ENCODE measurements at places on chromosomes 7 and 10.

- DNase-seq, result no peak
Observed at GRCh38 chr7:116500078-116500853, 728 bp downstream of the CAV2 start.

DNA sequence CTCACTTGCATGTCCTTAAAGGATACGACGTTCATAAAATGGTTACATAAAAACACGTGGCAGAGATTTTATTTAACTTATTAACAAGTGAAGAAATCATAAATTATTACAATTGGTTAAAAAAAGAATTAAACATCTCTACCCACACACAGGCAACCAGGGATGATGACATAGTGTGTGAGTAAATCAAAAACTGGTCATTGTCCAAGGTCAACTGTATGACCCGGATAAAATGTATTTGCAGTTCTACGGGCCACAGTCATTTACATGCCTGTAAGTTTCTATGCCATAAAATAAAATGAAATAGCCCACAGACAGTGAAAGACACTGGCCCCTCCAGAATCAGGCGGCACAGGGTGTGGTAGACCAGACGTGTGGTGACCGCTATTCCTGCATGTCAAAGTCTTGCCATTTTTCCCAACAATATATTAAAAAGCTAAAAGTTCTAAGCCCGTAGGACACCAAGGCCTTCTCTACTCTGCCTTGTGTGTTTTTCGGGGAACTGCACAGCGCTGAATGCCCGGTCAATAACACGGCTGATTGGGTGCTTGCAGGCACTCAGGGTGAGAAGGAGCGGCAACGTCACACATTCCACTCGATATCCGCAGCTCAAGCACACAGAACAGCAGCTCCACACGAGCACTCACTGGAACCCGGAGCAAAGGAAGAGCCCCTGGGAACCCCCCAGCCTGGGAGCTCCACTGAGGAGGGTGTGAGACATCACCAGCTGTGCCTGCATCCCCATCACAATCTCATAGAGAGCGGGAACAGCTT, 143.3 kb upstream of the PPP2R2D start:
- no peak for DNase-seq

DNA sequence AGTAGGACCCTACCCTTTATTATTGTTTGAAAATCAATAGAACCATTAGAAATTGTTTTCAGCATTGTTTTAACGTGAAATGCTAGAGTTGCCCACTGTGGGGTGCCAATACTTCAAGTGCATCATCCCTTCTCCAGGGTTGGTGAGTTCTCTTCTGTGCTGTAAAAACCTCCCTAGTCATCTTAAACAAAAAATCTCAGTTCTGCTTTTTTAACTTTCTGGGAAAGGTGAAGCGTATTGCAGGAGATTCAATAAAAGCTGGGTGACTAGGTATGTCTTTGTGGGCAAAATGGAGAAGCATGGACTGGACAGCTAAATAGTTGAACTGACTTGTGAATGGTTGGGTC, 699.1 kb downstream of the SUGCT start:
- no peak for DNase-seq

DNA sequence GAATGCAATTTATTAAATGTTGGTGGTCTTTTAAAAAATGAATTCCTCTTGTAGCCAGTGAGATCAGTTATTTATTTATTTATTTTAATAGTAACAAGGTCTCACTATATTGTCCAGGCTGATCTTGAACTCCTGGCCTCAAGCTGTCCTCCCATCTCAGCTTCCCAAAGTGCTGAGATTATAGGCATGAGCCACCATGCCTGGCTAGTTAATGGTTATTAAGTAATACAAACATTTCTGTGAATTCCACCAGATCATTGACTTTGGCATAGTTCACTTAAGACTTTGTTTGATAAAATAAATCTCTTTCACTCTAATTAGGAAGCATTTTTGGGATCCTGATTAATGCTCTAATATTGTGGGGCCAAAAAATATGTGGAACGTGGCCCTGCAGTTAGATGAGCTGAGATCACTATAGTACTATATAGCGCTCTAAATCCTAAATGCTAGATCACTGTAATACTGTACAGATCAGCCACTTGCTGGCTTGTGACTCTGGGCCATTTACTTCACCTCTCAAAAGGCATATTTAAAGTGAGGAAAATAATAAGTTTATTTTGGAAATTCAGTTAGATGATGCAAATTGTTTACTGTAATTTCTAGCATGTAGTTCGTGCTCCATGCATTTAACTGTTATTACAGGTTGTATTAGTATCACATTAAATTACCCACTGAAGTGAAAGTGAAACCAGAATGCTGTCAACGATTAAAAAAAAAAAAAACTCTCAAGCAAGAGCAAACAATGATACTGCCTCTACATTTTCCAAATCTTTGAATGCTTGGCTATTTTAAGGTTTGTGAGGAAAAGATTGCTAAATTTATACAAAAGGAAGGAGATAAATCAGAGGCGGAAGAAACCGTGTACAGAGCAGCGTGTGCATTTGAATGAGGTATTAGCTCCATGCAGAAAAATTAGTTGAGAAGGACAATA, 15.9 kb upstream of the FAS start:
- no peak for DNase-seq

DNA sequence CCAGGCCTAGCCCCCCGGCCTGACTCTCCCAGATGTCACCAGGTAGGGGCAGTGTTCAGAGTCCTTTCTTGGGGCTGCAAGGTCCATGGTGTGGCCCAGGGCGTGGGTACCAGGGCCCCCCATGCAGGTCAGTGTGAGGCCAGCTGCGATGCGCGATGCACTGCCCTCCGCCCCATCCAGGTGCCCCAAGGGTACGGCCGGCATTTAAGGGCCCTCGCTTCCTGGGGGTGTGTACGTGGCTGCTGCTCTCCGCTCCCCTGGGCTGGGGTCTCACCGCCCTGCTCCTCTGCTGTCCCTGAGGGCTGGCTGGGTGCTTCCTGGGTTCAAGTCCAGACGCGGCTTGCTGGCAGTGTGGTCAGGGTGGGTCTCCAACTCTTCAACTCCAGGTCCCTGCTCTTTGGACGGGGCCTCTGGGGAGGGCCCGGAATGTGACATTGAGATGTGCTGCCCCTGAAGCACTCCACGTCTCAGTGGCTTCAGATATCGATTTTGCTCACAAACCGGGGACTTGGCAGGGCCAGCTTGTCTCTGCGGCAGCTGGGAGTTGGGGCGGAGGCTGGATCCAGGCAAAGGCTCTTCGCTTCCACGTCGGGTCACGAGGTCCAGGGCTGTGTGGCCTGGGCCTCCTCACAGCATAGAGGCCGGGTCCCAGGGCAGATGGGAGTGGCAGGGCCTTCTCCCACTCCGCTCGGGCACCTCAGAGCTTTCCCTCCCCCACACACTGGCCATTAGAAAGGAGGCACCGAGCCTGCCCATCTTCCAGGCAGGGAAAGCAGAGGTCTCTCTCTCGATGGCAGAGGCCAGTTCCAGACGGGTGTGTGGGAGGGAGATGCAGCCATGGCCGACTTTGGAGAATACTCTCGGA, 93.2 kb downstream of the UNCX start:
- no peak for DNase-seq

GRCh38 chr7:80785276-80785675, 133.6 kb downstream of the SEMA3C start:
- DNase-seq, result no peak

DNA sequence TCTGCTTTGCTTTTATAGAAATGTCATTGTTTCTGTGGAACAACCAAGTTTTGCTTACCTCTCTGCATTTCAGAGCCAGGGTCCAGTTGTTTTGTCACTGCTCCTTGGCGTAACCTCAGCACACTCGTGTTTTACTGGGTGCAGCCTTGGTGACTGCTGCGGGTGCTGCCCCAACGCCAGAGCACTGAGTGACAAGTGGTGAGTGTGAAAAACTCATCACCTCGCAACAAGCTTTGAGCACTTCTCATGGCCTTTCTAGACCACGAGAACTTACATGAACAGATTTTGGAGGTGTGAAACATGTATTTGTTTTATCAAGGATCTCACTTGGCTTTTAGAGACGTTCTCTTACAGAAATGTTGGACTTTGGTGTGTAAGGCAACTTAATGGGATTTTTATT, 31.0 kb downstream of the GLRX3 start:
- DNase-seq, result no peak

DNA sequence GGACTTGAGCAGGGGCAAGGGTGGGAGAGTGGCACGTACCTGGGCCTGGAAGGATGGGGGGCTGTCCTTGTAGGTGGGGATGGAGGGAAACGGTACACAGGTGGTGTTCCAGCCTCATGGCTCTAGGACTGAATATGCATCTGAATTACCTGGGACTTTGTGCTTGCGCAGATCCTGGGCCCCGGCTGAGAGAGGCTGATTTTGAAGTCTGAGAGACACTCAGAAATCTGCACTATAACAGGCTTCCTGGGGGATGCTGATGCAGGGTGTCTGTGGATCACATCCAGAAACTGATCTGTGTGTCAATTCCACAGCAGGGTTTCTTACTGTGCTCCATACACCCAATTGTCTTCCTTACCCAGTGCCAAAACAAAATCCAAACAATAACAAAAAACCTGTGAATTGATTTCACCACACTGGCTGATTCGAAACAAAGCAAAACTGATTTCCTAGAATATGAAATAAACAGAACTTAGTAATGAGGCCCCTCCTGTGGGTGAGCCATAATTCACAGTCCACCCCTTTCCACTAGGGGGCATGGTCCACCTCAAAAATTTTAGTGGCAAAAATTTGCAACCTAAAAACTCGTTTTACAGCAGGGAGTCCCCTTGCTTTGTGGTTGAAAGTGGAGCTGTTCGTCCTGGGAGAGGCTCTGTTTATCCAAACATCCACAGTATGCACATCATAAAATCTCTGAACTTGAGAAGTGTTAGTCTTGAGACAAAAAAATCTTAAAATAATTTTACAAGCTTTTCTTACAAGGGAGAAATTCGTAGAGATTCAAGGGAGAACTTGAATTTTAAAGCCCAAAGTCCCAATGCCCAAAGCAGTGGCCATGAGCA, 32.0 kb upstream of the PLEKHA1 start:
- DNase-seq, result no peak

- no peak for DNase-seq
Observed at GRCh38 chr7:45978010-45978681, 57.1 kb upstream of the IGFBP3 start.

GRCh38 chr10:69326692-69327091, 48.4 kb downstream of the HK1 start:
- no peak for DNase-seq

GRCh38 chr10:127702271-127702670, 34.7 kb upstream of the FOXI2 start:
- no peak for DNase-seq

- no peak for DNase-seq
Observed at GRCh38 chr10:71241830-71242621, 29.7 kb downstream of the UNC5B start.

- DNase-seq, result no peak
Observed at GRCh38 chr10:26970667-26971066, 109.9 kb upstream of the ABI1 start.

DNA sequence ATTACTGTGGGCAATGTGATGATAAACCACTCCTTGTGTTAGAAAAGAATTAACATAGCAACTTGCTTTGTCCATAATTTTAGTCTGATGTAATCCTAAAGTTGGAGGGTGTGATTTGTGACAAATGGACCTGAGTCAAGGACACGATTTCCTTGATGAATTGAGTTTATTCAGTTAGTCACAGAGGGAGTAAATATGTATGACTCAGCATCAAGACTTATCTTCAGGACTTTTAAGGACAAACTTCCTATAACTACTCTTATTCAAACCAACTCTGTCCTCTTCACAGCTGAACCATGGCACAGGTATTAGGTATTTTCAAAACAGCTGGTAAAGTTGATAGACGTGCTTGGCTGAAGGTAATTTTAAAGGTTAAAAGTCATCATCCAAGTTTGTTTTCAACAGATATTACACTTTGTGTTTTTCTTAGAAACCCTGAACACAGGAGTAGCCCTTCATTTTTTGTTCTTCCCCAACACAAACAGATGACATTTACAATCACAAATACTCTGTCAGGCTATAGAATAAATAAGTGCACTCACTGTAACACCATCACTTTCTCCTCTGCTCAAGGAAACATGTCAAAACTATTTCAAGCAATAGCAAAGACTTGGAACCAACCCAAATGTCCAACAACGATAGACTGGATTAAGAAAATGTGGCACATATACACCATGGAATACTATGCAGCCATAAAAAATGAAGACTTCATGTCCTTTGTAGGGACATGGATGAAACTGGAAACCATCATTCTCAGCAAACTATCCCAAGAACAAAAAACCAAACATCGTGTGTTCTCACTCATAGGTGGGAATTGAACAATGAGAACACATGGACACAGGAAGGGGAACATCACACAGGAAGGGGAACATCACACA, 54.5 kb downstream of the COA1 start:
- DNase-seq, result no peak

DNA sequence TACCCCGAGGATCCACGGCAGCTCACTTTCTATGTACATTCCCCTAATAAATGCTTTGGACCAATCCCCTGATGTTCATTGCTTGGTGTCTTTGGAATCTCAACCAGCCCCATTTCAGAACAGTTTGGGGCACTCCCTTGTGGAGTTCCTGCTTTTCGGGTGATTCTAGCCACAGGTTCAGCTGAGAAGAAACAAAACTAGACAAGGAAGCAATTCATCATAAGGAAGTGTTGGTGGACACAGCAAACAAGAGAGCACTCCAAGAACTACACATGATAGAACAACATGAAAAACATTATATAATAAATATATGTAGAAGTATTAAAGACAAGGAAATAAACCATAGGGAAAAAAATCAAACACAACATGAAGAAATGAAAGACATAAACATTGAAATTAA, 6.0 kb upstream of the CCDC136 start:
- no peak for DNase-seq

- no peak for DNase-seq
Observed at GRCh38 chr7:82527851-82528250, 84.3 kb upstream of the CACNA2D1 start.

- DNase-seq, result no peak
Observed at GRCh38 chr7:99090771-99091542, 53.0 kb downstream of the SMURF1 start.

GRCh38 chr7:132386201-132386681, 190.0 kb downstream of the PLXNA4 start:
- no peak for DNase-seq

- no peak for DNase-seq
Observed at GRCh38 chr7:83415840-83416239, 233.1 kb downstream of the SEMA3E start.

DNA sequence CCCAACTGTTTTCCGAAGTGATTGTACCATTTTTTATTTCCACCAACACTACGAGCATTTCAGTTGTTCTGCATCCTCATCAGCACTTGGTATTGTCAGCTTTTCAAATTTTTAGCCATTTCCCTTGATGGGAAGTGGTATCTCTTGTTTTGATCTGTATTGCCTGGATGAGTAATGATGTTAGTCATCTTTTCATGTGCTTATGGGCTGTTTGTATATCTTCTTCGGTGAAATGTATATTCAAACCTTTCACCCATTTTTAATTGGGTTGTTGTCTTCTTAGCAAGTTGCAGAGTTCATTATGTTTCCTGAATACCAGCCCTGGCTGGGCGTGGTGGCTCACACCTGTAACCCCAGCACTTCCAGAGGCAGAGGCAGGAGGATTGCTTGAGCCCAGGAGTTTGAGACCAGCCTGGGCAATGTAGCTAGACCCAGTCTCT, 22.1 kb downstream of the CLIP2 start:
- DNase-seq, result no peak
